Germinal center (tissue), 1 donor: ENCODE measurements at places on chromosomes 2 and 18.

DNA sequence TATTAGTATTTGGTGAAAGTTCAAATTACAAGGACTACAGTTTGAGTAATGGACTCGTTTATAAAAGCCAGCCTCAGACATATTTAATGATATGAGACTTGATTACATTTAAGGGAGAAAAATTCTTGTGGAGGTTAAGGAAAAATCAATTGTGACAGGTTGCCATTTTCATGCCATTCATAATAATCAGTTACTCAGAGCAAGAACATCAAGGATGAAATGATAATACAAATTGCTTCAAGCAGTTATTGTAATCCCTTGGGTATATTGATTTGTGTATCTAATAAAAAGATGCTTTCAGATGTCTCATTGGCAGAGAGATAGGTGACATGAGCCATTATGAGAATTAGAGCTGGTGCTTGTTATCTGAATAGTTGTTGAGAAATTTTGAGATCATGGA is 153.6 kb downstream of the ATP9B start:
- no peak for DNase-seq

GRCh38 chr2:239905884-239906654 is 119.1 kb downstream of the NDUFA10 start:
- DNase-seq: no peak

- no peak for DNase-seq
Measured at GRCh38 chr2:65489269-65489668, 56.9 kb upstream of the SPRED2 start.

GRCh38 chr2:233153146-233153798 is 93.1 kb downstream of the INPP5D start:
- no peak for DNase-seq

DNA sequence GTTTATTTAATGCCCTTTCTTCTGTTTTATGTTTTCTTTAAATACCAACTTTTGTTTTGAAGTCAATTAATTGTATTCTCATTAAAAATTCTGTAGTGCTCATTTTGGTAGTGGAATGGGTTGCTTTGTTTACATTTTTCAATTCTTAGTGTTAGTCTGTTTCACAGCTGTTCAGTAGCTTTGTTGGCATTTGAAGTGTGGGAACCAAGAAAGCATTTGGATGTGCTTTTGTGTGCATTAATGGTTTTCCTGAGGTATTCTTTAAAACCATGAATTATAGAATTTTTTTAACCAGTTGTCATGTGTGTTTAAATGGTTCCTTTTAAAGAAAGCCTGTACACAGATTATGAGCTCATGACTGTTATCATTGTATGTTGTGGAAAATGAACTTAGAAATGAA is 19.7 kb downstream of the MIB1 start:
- DNase-seq: no peak

DNA sequence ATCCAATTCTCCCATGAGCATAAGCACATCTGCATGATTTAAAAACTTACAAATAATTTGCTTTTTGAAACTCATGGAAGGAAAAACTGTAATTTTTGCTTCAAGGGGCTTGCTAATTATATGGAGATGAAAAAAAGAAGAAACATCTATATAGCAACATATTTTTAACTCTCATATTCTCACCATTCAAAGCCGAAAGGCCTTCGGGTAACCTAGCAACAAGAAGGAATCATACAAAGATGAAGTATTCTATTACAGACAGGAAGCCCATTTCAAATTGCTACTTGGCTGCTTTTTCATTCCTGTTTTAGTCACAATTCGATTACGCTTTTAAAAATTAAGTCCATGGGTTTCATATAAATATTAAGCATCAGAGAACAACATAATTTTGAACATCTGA is 39.2 kb upstream of the RNU4ATAC start:
- DNase-seq: no peak

GRCh38 chr2:236872981-236873380 is 212.7 kb upstream of the COPS8 start:
- DNase-seq: no peak

DNA sequence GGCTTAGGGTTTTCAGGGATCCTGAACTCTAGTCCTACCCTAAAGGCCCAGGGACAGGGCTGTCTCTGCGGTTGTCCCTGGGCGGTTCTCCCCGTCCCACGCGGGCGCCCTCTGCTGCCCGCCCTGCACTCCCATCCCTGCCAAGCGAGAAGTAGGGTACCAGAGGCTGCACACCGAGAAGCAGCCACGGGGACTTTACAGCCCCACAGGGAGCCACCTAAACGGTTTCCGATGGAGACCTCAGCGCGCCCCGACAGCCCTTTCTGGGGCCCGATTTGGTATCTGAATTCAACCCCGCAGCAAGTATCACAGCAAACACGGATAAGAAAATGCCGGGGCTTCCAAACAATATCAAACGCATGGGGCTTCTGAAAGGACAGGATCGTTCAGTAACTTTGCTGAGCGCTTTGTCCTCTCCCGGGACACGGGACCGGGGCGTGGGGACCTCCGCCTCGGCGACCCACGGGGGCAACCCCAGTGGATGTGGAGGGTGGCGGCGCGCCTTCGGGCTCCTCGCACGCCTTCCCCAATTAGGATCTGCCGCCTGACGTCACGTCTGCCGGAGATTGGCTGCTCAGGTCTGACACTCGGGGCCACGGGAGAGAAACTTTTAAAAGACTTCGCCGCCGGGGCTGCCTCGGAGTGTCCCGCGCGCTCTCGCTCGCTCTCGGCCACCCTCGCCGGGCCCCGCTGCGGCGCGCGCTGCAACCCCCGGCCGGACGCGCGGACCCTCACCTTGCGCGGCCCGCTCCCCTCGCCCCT is at the start of gene LTBP1:
TSS of gene LTBP1 (plus strand) at position 640 of the 762 bp plus-strand sequence. CDS start 372 bp downstream, outside the sequence.
- peak; percentile 87 for DNase-seq

DNA sequence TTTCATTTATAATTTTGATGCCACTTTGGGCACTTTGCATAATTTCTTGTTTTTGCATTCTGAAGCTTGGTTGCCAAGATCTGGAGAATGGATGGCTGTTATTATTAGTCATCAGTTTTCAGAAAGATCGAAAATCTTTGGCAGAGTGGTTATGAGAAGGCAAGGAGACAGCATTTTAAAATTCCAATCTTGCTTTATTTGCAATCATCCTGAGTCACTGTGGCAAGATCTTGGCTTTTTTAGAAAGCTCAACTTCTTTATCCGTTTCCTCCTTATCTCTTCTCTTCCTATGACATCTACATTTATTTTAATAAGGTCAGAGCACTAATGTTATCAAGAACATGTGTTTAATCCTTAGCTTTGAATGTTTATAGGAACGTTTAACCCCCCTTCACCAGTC is 31.1 kb upstream of the EIF2AK3 start:
- no peak for DNase-seq
